ENCODE measurements at places on chromosomes 5 and 9.

DNA sequence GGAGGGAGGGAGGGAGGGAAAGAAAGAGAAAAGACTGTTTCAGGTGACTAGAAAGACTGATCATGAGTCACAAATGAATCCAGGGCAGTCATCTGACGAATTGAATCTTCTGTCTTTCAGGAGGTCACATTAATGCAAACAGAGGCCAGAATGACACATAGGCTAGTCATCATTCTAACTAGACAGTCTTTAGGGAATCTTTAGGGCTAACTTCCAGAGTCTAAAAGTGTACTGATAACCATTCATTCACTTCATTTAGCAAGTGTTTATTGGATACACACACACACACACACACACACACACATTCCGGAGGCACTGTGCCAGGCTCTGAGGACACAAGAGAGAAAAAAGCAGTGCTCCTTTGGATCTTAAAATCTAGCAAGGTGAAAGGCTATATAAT lies 156.7 kb downstream of the EBF1 start:
- DNase-seq, result no peak

DNA sequence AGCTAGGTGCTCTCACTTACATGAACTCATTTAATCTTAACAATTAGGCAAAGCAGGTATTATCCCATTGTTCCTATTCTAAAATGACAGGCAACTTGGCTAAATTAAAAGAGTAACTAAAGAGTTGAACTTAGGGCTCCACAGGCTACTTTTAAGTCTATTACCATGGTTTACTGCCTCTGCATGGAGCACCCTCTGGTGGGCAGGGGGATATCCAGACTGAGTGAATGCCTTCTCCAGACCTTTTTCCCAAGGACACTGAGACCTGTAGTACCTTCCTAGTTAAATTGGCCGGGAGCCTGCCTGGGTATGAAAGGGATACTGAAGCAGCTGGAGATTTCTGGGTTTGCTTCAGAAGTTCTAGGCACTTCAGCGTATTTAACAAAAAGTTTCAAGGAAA lies 238.1 kb downstream of the ELAVL2 start:
- DNase-seq, result no peak

DNA sequence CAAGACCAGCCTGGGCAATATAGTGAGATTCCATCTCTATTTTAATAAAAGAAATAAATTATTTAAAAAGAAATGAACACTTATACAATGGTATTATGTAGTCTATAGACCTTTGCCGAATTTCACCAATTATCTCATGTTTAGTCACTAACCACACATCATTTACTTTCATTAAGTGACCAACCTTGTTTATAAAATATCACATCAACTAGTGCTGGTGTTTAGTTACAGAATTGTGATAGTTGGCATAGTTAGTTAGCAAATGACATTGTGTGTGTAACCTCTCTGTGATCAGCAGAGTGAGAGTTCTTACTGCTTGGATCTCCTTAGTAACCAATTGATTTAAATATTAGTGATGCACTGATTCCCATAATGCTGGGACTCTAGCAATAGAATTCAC lies 71.8 kb downstream of the PRR16 start:
- no peak for DNase-seq

GRCh38 chr9:93598647-93599241 lies 22.4 kb downstream of the PHF2 start:
- no peak for DNase-seq

DNA sequence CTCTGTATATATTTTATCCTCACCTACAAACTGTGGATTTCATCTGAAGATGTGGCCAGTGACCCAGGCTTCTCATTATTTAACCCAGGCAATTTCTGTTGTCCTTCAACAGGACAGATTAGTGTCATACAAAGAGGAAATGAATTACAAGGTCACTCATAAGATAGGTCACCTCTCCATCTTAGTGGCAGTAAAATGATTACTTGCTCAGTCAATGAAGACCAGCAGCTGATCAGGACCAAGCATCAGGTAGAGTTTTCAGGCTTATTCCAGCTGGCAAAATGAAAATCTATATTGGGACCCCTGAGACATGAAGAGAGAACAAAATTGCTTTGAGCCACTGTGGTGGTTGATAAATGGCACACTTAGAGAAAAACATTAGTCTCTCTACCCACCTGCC lies 135.2 kb upstream of the PRDM9 start:
- DNase-seq, result no peak

GRCh38 chr5:176535664-176536131 lies 1.5 kb downstream of the RNF44 start:
- no peak for DNase-seq

DNA sequence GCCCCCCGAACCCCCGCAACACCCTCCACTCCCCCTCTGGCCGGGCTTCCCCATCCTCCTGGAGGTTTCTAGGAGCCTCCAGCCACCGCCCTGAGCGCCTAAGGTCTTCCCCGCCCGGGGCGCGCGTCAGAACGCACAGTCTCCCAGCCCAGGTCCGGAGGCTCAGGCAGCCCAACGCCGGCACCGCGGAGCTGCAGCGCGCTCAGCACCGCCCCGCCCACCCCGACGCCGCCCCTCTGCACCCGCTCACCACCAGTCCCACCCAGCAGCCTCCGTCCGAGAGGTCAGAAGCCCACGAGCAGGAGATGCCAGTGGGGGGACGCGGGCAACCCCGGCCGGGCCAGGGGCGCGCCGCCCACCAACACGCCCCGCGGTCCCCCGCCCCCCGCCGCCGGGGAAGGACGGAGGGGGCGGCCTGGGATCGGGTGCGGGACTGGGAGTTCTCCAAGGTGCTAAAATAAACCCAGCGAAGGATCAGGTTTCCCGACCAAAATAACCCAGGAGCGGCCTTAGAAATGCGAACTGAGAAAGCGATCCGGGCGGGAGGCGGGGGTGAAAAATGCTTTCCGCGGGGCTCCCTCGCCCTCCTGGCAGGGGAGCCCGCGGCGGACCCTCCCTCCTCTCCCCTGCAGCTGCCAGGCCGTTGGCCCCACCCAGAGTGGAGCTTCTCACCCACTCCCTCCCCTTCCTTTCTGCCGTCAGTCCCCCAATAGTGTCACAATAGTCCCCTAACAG lies 6.5 kb upstream of the FAM78A start:
- no peak for DNase-seq

DNA sequence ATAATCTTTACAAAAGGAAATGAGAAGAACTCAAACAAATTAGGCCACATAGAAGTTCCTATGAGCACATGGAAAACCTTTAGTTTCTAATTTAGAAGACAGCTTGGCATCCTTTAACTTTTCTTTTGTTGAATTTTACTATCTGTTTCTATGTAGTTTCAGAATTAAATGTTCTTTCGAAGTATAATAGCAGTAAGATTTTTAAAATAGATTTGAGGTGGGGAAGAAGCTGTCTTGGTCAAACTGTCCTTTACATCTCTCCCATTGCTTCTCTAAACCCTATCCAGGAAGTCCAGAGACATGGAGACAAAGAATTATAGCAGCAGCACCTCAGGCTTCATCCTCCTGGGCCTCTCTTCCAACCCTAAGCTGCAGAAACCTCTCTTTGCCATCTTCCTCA lies at the start of gene OR1L4:
OR1L4 (plus strand) TSS at position 301 of the 400 bp plus-strand sequence; CDS start at position 301, 0 bp downstream.
- no peak for DNase-seq
